SW480 (cell line): ENCODE measurements at places on chromosomes 16 and 17.

DNA sequence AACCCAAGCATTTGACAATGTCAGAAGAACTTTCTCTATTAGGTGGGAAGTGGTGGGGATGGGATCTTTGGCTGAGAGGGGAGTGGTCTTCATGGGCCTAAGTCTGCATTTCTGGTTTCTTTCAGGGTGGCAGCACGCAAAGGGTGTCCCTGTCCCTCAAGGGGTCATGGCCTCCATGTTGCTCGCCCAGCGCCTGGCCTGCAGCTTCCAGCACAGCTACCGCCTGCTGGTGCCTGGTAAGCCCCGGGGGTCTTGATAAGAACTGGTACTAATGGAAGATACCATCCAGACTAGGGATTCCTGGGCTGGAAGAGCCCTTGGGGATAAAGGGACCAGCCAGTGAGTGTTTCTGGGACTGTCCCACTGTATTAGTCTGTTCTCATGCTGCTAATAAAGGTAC, 61.2 kb downstream of the ABAT start:
- no peak for DNase-seq

- DNase-seq: no peak
Observed at GRCh38 chr17:77306790-77307478, 166.2 kb downstream of the SEC14L1 start.

- DNase-seq: no peak
Observed at GRCh38 chr16:15509051-15509592, 74.7 kb downstream of the BMERB1 start.

DNA sequence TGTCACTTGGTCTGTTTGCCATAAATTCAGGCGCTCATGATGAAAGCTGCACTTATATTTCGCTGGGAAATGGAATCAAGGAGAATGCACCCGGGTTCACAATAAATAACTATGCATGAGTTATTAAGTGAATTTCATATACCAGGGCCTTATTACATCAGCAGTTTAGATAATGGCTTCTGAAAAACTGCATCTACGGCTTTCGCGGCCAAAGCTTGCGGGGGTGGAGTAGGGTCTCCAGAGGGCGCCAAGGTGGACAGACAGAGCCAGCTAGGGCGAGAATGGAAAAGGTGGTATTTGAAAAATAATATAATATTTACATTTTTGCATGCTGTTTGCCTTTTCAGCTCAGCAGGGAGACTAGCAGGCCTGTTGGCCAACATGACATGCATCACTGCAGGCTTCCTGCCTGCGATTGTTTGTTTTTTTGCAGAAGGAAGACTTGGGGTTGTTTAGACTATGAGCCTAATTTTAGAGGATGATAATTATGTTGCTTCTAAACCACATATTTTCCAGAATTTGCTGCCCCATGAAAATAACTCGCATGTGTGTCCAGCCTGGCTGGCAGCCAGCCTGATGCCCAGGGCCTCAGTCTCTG, 173.8 kb upstream of the IRX3 start:
- DNase-seq: no peak

DNA sequence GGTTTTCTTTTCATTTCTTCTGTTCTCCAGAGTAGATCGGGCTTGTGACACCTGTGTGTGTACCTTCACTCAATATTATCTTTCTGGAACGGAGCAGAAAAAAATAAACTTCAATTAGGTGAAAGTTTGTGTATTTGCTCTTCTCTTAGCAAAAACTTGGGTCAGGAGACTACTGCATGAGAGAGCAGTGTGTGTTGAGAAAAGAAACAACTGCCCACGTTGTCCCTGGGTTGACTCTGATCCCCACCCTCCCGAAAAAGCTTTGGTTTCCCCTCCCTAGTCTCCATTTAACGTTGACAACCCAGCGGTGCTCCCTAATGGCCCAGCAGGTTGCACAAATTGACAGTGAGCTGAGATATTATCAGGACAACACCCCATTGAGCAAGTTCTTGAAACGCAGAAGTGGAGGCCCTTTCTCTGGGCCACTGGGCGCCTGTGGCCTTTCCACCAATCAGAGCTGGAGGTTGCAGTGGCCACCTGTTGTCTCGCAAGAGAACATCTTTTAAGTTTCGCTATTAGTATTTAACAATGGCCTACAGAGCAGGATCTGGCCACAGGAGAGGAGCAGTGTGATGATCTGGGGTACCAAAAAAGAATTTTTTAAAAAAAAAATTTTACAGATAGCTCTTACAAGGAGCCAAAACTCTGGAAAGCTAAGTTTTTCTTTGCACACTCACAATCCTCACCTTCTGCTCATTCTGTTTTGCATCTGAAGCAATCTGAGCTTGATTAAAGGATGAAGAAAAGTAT, 1.5 kb upstream of the TOX3 start:
- no peak for DNase-seq

GRCh38 chr17:3896968-3897235, 4.0 kb upstream of the CAMKK1 start:
- DNase-seq: no peak

DNA sequence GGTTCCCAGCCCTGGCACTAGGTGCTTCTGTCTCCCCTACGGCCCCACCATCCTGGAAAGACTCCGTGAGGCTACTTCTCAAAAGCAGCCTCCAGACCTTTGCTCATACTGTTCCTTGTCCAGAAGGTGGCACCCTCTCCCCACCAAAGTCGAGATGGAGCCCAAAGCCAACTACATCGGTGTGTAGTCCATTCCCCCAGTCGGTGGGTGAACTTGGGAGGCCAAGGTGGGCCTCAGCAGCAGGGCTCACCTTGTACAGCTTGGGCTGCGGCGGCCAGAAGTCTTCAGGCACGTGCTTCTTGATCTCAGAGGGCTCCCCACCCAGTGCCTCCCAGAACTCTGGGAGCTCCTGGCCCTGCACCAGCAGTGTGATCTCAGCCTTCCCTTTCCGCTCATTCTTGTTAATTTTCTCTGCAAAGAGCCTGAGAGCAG, 10.2 kb downstream of the FLII start:
- peak; percentile 67 for DNase-seq

DNA sequence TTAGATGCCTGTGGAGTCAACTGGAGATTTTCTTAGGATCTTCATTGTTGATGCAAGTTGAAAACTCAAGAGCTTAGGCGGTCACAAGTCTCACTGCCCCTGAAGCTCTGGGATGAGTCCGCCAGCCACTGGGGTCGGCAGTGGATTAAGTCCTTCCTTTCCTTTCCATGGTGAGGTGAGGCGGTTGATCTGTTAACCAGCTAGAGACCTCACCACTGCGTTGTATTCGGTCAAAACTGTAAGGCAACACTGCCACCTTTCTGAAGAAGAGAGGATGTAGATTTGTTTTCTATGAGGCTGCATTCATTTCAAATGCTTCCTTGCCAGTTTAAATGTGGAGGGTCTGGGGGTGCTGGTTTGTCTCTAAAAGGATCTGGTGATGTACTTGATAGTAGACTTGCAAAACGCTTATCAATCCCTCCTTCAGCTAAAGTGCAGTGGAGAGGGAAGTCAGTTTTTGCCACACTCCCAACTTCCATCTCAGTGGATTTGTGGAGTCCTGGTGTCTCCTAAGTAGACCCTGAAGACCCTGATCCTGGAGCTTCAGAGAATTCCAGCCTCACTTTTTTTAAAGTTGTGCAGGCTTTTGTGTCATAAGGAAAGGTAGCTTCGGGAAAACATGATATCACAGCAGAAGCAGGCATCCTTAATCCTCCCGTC, 1.7 kb downstream of the MYOCD start:
- peak; percentile 54 for DNase-seq

DNA sequence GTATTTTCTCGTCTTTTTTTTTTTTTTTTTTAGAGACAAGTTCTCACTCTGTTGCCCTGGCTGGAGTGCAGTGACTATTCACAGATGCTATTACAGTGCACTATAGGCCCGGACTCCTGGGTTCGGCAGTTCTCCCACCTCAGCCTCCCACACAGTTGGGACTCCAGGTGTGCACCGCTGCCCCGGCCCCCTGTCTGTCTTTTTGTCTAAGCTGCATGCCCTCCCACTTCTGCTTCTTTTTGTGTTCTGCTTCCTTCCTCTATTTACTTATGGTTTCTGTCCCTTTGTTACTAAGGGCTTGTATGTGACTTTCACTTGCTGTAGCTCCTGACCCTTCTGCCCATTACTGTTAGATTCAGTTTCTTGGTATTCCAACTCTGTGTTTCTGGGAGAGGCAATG, 20.5 kb downstream of the SLC7A6 start:
- no peak for DNase-seq

DNA sequence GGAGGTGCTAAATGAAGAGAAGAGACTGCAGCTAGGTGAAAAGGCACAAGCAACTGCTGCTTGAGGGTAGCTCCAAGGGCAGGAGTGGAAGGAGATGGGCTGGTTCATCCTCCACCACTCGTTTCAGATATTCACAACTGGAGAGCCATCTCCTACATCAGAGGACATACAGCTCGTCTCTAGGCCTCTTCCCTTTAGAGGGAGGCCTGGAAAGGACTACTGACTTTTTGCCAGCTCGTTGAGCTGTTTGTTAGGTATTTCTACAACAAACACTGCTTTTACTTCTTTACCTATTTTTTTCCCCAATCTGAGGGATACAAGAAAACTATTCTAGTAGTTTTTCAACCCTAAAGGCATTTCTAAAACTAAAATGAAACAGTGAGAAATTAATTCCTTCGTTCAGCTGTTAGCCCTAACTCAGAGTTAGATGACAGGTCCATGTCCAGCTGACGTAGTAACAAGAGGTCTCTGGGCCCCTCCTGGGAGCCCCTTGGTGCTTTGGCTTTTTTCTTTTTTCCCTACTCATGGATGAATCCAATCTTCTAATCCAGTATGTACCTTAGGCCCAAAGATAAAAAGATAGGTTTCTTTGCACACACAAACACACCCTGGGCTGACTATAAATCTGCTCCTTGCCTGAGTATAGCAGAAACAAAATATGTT, 47.8 kb upstream of the TBX2 start:
- no peak for DNase-seq

GRCh38 chr17:14997290-14997689, 267.8 kb downstream of the PMP22 start:
- DNase-seq: no peak

DNA sequence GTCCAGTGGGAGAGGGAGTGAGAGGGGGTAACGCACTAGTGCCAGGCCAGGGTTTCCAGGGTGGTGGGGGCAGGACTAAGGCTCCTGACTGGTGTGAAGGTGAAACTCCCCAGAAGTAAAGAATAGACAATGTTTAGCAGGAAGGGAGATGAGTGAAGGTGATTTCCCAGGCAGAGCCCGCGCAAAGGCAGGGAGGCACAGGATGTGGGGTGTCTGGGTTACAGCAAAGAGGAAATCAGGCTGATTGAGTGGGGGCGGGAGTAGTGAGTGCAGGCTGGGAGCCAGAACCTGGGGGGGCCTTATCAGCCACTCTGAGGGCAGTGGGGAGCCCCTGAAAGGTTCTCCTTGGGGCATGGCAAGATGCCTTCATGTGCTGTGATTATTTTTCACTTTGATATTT, 167.5 kb downstream of the UTP18 start:
- DNase-seq: no peak

DNA sequence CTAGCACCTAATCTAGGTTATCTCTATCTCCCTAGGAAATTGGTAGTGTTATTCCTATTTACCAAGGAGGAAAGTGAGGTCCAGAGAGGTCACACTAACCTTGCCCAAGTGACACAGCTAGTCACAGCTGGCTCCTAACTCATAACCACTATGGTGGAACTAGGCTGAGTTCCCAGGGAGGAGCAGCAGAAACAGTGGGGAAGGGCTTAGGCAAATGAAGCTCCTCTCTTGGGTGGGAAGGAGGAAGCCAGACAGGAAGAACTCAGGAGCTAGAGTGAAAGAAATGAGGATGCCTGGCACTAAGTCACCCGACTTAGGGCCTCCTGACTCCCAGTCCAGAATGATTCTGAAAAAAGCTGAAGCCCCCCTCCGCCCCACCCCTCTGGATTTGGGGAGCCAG, 34.5 kb downstream of the PSME3IP1 start:
- no peak for DNase-seq

DNA sequence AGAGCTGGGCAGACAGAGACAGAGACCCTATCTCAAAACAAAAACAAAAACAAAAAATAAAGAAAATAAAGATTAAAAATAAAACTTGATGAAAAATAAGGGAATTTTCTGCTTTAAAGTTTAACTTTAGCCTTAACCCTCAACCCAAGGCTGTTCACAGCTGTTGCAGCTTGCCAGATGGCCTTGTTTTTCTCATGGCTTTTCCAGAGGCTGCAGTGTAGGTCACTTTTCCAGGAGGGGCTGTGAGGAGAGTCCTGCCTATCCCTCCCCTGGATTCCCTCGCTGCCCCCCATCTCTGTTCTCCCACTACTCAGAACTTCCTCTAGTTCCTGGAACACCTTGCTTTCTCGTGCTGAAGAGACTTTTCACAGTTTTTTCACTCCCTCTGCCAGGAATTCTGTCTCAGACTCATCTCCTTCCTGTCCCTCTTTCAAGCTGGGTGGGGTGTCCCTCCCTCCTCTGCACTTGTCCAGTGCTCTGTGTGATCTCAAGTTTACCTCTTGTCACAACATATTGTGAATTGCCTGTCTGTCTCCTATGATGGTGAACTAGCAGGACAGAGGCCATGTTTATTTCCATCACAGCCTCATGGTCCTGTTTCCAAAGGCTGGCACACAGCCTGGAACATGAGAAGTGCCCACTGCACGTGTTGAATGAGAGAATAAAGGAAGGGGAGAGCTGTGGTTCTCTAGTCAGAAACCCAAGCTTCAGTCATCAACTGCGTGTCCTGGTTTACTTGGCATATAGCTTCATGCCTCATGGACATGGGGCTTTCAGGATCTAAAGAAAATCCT, 69.9 kb upstream of the MSI2 start:
- no peak for DNase-seq

- no peak for DNase-seq
Observed at GRCh38 chr16:85413691-85414663, 199.1 kb upstream of the GSE1 start.

DNA sequence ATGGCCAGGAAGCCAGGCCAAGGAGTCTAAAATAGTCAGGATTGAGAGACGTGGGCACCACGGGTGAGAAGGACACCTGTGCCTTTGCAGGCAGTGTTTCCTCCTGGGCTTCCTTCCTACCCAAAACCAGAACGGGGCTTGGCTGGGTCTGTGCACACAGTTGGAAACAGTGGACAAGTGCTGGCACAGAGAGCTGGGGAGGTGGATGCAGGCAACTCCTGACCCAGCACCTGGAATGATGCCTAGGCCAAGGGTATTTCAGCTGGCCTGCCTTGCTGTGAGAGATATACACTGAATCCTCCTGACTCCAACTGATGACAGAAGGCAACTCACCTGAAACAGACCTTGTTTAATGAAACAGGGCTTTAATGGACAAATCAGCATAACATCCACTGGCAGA, 186.2 kb downstream of the SLC39A11 start:
- DNase-seq: no peak

- DNase-seq: no peak
Observed at GRCh38 chr17:31493656-31494155, 102.2 kb downstream of the RAB11FIP4 start.

- DNase-seq: no peak
Observed at GRCh38 chr17:46039592-46040186, 40.6 kb downstream of the STH start.
